HFF-Myc (cell line): ENCODE measurements at places on chromosomes 5 and 9.
A peak's percentile ranks its signal among the peaks of the same experiment; 100 is the strongest.

GRCh38 chr9:97413462-97413861 lies 1.6 kb downstream of the TDRD7 start:
- DNase-seq = no peak

- DNase-seq = no peak
These were observed 16.1 kb upstream of the ARHGAP26 start for GRCh38 chr5:142754031-142754430.

DNA sequence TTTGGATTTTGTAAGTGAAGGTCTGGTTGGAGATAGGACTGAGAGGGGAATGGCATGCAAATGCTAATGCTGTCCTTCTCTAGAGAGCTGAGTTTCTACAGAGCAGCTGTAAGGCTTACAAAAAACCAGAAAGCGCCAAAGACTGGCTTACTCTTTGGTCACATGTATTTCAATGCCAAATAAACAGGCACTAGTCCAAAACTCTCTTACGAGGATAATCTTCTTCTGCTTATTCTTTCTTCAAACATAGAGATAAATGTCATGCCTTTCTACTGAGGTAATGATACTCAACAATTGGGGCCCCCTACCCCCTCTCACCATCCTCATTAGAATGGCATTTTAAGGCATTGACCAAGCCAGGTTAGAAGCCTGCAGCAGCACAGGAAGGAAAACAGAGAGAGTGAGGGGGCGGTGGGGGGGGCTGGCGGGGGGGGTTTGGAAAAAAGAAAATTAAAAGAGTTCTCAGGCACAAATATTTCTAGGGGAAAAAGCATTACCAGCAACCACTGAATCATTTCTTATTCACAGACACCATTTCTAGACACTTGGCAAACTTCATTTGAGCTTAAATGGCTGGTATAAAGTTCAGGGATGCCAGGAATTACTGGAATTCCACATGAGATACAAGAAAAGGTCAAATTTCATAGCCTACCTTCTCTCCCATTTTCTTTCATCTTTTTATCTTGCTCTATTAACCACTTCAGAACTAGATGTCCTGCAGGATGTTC lies 34.0 kb downstream of the PUM3 start:
- no peak for DNase-seq

DNA sequence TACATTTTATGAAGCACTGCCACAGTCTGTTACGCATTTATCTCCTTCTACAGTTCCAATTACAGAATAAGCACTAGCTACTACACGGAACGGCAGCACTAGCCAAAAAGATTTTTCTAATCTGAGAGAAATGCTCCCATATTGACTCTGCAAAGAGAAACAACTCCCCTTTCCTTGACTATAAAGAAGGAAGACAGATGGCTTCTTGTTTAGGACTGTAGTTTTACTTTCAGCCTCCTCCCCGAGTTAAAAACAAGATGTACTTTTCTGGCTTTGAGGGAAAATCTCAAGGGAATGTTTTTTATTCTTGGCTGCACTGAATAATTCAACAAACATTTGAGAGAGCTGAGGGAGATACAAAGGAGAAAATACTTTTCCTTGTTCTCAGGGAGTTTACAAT lies 1.9 kb upstream of the SLC44A1 start:
- DNase-seq = no peak

DNA sequence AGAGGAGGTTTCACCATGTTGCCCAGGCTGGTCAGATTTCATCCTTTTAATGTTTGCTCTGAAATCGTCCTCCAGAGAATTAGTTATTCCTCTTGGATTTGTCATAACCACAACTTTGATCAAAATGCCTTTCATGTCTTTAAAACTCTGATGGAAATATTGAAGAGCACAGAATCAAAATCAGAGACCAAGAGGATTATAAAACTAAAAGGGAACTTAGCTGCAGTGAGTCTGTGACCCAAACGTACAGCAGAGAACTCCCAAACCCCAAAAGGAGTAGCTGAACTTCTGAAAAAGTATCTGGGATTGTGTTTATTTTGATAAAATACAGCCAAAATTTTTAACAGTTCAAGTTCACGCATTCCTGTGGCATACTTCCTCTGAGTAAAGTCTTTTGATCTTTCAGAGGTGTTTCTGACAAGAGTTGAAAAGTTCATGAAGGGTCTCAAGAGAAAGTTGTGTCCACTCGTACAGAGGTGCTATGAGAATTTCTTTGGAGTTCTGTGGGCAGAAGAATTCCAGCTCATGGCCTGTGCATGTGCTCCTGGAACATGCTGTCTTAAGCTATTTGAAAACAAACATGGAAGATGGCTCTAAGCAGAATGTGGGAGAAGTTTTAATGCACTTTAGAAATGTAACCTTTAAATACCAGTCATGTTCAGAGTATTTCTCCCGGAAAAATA lies 124.0 kb downstream of the ESM1 start:
- DNase-seq = peak; percentile 40
